Prostate gland (tissue), 2 donors: ENCODE measurements at places on chromosomes 16 and 17. TPM values are rescaled to one million over a fixed set of nuclear protein-coding genes. Genes with fewer than 3 reads are reported as not detected.

ABCC11 gene
- 1.5 TPM for total RNA-seq

OSBPL7 gene
- total RNA-seq = 19.2 TPM

CHRNE gene
- 0.64 TPM for total RNA-seq

NBR1 gene
- total RNA-seq = 156 TPM

PIPOX gene
- 6.2 TPM for total RNA-seq

PERCC1 gene
- 26.0 TPM for total RNA-seq

NLGN2 gene
- 16.2 TPM for total RNA-seq

DNA sequence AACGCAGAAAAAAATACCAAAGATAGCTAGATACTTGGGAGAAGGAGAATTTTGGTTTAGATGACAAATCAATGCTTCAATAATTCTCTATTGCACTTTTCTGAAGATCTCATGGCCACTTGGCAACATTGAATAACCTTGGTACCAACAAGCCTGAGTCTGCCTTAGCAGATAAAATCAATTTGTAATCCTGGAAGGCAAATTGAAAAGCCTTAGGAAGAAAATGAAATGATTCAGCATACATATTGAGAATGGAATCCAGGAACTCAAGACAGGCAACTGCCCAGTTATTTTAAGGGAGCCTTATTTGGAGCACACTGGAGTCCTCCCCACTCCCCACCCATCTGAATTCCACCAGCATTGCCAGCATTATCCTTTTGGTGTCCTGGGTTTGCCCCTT lies 109.3 kb upstream of the SOX9 start:
- no peak overlapping the region for H3K27ac ChIP-seq
- H3K27me3 ChIP-seq = no peaks in the 10 kb centered on the region
- H3K36me3 ChIP-seq = no peaks in the 10 kb centered on the region
- DNase-seq = no peak
- H3K4me1 ChIP-seq = no peaks in the 10 kb centered on the region

DNA sequence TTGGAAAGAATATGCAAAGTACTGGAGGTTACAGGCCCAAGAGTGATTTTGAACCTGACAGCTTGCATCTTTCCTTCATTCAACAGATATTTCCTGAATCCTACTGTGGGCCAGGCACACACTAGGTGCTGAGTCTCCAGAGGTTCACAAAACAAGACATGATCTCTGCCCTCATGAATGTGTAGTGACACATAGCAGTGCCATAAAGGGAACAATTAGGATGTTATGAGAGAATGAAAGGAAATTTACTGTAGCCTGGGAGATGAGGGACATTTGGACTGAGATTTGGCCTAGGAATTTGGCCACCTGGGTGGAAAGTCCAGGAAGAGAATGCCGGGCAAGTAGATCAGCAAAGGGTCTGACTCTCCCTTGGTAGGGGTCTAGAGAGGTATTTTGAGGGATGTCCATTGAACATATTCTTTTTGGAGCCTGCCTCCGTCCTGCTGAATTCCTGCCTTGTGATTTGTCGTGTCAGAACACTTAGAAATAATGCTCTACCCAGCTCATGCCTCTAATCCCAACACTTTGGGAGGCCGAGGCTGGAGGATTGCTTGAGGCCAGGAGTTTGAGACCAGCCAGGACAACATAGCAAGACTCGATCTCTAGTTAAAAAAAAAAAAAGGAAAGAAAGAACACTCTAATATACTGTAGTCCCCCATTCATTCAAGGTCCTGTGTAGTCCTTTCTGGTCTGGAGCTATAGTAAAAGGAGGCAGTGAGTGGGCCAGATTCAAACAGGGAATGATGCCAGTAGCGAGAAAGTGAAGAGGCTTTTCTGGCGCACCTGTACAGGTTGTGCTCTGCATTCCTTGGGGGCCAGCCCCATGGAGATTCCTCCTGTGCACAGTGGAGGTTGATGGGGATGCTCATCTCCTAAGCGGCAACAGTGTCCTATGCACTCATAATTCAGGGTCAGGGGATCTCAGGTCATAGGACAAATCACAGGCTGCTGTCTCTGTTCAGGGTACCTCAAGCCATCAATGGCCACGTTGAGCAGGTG lies 90.6 kb upstream of the CLEC18A start:
- no peak overlapping the region for H3K4me3 ChIP-seq
- H3K36me3 ChIP-seq = no peaks in the 10 kb centered on the region
- peaks cover 2% of the 10 kb centered on the region for H3K4me1 ChIP-seq

- DNase-seq = no peak
- H3K4me1 ChIP-seq = no peaks in the 10 kb centered on the region
- H3K27me3 ChIP-seq = peaks cover 19% of the 10 kb centered on the region
- H3K4me3 ChIP-seq = no peak overlapping the region
- no peak overlapping the region for H3K27ac ChIP-seq
Measured at GRCh38 chr16:87598431-87598830, 3.9 kb upstream of the JPH3 start.

- no peaks in the 10 kb centered on the region for H3K4me1 ChIP-seq
- H3K27me3 ChIP-seq = no peaks in the 10 kb centered on the region
- no peak overlapping the region for H3K4me3 ChIP-seq
- H3K36me3 ChIP-seq = no peaks in the 10 kb centered on the region
- H3K27ac ChIP-seq = no peak overlapping the region
Measured at GRCh38 chr17:64634218-64634617, 27.9 kb downstream of the SMURF2 start.

DNA sequence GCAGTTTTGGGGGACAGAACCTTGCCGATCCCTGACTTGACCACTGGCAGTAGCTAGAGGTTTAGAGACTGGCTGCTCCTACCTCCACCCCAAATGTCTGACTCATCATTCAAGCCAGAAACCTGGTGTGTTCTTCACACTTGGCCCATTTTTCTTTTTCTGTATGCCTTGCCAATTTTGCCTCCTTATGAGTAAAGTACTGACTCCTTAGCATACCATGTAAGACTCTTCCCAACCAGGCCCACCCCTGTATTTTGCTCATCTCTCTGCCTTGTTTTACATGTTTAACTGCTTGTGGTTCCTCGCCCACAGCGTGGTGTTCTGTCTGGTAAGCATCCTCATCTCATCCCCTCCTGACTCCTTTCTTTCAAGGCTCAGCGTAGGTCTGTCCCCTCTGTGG lies 37.9 kb downstream of the NUP88 start:
- no peak overlapping the region for H3K27ac ChIP-seq
- H3K4me1 ChIP-seq = no peaks in the 10 kb centered on the region
- peaks cover 21% of the 10 kb centered on the region for H3K36me3 ChIP-seq
- H3K27me3 ChIP-seq = no peaks in the 10 kb centered on the region
- H3K4me3 ChIP-seq = no peak overlapping the region

- no peaks in the 10 kb centered on the region for H3K36me3 ChIP-seq
- DNase-seq = peak; percentile 82
- peak within 1 kb of the TSS; percentile 57 for H3K4me3 ChIP-seq
- H3K4me1 ChIP-seq = peaks cover 3% of the 10 kb centered on the region
Measured at GRCh38 chr16:29899516-29900101, at the start of gene SEZ6L2. Gene SEZ6L2, minus strand, starts transcription at chr16:29899550. Its CDS starts 531 bp downstream, at chr16:29899019.

GRCh38 chr17:48954300-48954755 lies 9.7 kb upstream of the SNF8 start:
- no peak for DNase-seq
- H3K27me3 ChIP-seq = no peaks in the 10 kb centered on the region
- no peaks in the 10 kb centered on the region for H3K36me3 ChIP-seq
- no peak overlapping the region for H3K4me3 ChIP-seq
- no peak overlapping the region for H3K27ac ChIP-seq

DNA sequence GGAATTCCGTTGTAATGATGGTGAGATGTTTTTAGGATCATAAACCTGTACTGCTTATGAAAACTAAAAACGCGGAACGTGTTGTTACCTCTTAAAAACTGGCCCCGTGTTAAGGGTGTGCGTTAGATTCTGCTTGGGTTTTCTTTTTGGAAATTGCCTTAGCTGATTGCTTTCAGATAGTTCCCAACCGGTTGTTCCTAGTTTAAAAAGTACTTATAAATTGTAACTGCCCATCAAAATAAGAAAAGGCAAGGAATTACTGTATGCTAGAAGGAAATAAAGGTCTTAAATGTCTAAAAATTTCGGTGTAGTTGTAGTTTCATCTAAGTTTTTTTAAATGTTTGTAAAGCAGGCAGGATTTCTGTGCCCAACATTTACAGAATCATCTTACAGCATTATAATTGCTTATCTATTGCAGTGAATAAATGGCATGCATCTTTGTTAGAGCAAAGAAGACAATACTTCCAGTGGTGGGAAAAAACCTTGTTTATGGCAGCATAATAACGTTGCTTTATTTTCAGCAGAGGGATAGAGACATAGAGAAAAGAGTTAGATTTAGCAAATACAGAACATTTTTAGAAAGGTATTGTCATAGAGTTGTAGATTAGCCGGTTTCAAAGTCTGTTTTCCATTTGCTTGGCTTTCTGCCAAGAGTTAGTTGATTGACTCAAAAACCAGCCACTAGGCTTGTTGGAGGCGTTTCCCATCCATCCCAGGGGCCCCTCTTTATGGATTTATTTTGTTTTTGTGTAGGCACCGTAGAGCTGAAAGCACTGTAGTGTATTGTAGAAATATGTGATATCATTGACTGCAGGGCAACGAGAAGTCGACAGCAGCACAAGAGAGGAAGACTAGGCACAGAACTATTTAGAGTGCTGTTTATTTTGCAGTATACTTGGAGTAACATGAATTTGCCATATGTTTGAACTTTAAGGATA lies 1.7 kb downstream of the PPM1D start:
- no peaks in the 10 kb centered on the region for H3K4me1 ChIP-seq
- H3K27me3 ChIP-seq = no peaks in the 10 kb centered on the region
- peak overlapping the region; percentile 86 for H3K4me3 ChIP-seq
- no peaks in the 10 kb centered on the region for H3K36me3 ChIP-seq

DNA sequence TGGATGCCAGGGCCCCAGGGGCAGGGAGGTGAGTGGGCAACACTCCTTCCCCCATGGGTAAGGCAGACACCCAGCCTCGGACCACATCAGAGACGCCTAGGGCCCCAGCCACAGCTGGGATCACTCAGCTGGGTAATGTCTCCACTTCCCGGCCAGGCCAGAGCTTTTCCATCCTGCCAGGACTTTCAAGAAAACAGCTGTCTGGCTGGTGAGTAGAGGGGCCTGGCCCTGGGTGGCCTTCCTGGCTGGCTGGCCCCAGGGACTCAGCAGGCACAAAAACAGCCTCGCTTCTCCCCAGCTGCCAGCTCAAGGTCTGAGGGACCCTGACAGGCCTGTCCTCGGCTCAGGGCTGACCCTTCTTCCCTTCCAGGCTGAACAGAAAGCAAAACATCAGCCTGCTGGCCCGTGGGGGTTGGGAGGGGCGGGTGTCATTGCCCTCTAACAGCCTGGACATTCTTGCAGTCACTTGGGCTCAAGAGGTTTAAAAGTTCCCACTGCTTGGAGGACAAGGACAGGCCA lies 45.3 kb upstream of the JPH3 start:
- no peak overlapping the region for H3K27ac ChIP-seq
- no peak overlapping the region for H3K4me3 ChIP-seq
- no peak for DNase-seq
- no peaks in the 10 kb centered on the region for H3K36me3 ChIP-seq

DNA sequence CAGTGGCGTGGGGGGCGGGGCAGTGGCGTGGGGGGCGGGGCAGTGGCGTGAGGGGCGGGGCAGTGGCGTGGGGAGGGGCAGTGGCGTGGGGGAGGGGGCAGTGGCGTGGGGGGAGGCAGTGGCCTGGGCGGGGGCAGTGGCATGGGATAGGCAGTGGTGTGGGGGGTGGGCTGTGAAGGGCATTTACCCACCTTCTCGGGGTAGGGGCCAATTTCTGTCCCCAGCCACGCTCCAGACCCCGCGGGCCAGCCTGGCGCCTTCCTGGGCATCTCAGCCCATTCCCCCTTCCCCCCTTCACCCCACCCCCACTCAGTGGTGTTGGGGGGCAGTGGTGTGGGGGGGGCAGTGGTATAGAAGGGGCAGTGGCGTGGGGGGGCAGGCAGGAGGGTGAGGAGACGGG lies 92.7 kb downstream of the LITAF start:
- H3K27ac ChIP-seq = no peak overlapping the region
- no peaks in the 10 kb centered on the region for H3K27me3 ChIP-seq
- no peak for DNase-seq
- no peak overlapping the region for H3K4me3 ChIP-seq
- no peaks in the 10 kb centered on the region for H3K36me3 ChIP-seq

- no peaks in the 10 kb centered on the region for H3K4me1 ChIP-seq
- no peak overlapping the region for H3K27ac ChIP-seq
- no peaks in the 10 kb centered on the region for H3K36me3 ChIP-seq
- H3K4me3 ChIP-seq = no peak overlapping the region
Measured at GRCh38 chr16:54446639-54447038, 160.1 kb upstream of the IRX3 start.

DNA sequence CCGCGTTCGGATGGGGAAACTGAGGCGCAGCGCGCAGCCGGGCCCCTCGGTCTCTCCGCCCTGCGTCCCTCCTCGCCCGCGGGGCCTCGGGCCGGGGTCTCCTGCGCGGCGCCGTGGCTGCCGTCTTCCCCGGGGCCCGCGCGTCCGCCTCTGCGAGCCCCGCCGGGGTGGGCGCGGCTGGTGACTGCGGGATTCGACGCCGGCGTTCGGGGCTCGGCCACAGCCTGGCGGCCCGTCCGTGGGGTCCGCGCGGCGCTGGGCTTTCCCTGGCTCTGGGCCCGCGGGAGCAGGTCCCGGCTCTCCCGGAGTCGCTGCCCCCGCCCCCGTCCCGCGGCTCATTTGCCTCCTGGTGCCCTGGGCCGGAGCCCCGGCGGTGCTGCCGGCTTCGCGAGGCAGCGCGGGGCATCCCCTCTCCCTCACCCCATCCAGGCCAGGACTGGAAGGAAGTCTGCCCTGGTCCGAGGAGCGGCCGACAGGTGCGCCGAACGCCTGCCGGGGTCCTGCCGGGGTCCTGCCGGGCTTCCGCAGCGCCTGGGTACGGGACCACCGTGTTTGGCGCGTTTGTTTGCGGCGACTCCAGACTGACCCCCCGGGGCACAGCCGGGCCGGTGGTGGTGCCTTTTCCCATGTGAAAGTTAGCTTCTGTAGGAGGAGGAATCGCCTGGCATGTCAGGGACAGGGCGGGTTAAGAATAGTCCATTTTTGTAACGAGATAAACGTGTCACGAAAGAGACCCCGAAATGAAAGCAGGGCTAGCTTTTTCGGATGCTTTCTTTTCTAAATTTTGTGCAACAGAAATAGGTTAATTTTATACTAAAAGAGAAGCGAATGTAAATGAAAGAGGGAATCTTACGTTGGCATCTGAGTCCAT lies 671 bp downstream of the CHMP6 start:
- DNase-seq = no peak
- H3K4me1 ChIP-seq = peaks cover 12% of the 10 kb centered on the region
- H3K36me3 ChIP-seq = peaks cover 11% of the 10 kb centered on the region
- peak overlapping the region; percentile 45 for H3K27ac ChIP-seq
- peak overlapping the region; percentile 100 for H3K4me3 ChIP-seq

- no peak for DNase-seq
- no peaks in the 10 kb centered on the region for H3K27me3 ChIP-seq
- H3K27ac ChIP-seq = no peak overlapping the region
- H3K4me1 ChIP-seq = peaks cover 3% of the 10 kb centered on the region
Measured at GRCh38 chr16:57381791-57382534, 9.7 kb downstream of the CX3CL1 start.

DNA sequence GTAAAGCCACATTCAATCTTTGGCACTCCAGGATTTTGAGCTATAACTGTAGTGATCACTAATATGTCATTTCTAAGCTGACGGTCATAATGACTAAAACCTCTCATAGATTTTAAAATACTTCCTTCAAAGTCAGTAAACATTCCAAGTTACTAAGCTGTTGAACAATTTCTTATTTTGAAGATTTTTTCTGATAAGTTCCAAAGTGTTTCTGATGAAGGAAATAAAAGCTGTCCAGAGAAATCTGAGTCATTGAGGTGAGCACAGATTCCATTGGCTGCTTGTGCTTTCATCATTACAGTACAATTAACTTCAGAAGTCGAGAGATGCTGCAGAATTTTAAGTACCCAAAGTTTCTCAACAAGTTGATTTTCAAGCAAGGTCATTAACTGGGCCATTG lies 23.9 kb downstream of the NLRC5 start:
- no peak overlapping the region for H3K27ac ChIP-seq
- H3K4me3 ChIP-seq = no peak overlapping the region
- no peaks in the 10 kb centered on the region for H3K27me3 ChIP-seq
